ENCODE measurements at places on chromosomes 13 and 19.
A peak's percentile ranks its signal among the peaks of the same experiment; 100 is the strongest.

DNA sequence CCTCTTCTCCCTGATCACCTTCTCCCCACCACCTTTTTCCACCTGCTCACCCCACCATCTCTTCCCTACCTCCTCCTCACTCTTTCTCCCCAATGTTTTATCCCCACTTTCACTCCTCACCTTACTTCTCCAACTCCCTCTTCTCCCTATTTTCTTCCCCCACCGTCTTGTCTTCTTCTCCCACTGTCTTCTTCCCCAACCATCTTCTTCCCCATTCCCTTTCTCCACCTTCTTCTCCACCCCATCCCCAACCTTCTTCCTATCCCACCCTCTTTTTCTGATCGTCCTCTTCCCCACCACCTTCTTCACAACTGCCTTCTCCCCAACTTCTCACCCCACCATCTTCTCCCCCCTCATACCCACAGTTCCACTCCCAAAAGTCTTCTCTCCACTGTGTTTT, 929.4 kb downstream of the UQCRFS1 start:
- DNase-seq: no peak

GRCh38 chr13:34884366-34884765, 57.7 kb upstream of the NBEA start:
- DNase-seq: no peak

GRCh38 chr19:42090672-42091071, 14.7 kb downstream of the ZNF574 start:
- DNase-seq: peak; percentile 31

DNA sequence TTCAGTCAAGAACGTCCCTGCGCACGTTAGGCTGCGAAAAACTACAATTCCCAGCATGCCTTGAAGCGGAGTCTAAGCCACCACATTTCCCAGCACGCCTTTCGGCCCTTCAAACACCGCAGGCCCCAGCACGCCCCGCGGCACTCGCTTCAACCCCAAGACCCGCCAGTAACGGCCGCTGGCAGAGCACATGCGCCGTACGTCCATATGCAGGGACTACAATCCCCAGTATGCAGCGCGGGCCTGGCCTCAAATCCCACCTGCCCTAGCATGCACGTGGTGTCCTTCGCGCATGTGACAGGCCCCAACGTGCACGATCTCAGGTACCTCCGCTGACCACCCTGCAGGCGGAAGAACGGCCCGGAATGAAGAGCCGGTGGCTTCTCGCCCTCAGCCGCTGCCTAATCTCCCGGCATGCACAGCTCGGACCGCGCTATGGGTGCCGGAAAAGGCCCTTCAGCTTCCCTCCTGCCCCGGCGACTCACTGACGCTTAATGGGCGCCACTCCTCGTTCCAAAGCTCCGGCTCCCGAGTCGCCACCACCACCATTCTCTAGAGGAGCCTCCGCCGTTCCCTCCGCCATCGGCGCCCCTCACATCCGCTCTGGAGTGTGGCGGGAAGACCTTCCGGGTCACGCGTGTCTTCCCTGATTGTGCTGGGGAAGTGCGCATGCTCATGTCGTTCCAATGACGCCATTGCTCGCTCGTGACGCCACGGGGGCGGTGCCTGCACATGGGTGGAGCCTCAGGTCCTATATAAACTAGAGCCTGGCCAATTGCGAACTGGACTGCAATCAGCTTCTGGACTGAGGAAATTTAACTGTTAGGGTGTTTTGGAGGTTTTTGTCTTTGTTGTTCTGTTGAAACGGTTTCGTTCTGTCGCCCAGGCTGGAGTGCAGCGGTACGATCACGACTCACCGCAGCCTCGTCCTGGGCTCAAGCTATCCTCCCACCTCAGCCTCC, at the start of gene DUS3L:
Gene DUS3L, minus strand, starts transcription at position 605 of the 962 bp plus-strand sequence. Its CDS starts 22 bp downstream, at position 583.
- DNase-seq: peak; percentile 98

DNA sequence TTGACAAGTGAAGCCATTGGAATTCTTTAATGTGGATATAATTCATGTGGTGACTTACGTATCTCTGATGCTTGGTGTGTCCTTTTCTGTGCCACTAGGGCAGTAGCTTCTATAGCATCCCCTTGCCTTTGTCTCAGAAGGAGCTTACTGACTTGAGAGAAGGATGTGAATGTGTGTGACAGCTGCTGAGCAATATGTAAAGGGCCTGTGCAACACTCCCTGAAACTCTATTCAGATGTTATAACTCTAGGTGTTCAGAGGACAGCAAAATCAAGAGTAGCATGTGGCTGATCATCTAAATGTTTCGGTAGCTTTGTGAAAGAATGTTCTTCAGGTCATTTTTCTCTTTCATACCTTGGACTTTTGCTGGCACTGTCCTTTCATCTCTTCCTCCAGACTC, 189.5 kb downstream of the LMO7 start:
- DNase-seq: no peak

DNA sequence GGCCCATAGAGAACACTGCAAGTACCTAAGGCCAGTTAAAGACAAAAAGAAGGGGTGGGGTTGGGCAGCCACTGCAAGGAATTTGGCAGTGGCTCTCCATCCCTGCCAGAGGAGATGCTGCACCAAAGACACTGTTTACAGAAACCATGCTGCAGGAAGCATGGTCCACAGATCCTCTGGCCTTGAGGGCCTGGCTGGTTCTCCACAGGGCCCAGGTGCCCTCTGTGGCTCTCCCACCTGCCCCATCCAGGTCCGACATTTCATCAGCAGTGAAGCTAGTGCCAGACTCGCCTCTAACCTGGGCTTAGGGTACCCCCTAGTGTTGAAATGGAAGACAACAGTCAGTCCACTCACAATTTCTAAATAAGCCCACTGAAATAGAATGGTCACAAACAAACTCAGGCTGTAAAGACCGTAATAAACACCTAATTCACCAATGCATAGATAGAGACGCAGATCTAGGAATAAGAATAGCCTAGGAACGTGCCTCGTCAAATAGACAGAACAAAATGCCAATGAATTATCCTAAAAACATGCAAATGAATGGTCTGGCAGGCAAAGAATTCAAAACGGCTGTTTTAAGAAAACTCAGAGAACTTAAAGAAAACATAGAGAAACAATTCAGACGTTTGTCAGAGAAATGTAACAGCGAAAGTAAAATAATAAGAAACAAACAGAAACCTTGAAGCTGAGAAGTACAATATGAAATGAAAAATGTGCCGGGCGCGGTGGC, 23.3 kb downstream of the LYPD4 start:
- DNase-seq: peak; percentile 36

Measured in NCI-H2171 treated with DMSO at 0.1 percent for 48 hours (cell line).